Progenitor cell of endocrine pancreas (in vitro differentiated cells): ENCODE measurements at places on chromosomes 2 and 18. TPM values are rescaled to one million over a fixed set of nuclear protein-coding genes. Genes with fewer than 3 reads are reported as not detected.

DNA sequence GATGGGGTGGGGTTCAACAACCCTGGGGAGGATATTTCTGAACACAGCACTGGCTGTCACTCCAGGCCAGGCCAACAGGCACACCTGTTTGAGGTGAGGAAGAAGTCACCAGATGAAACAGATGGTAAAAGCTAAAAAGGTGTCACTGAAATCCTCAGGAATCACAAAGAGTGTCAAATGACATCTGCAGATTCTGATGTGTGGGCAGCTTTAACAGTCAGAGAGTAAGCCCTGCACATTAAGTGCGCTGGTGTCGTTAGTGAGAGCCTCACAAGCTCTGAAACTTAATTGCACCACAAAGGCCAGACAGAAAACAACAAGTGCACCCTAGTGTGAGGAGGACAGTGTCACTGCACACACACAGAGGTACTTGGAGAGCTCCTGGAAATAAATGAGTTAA is 13.6 kb downstream of the FLACC1 start:
- peak overlapping the region; percentile 18 for H3K27ac ChIP-seq
- no peak overlapping the region for H3K4me3 ChIP-seq
- H3K36me3 ChIP-seq: no peaks in the 10 kb centered on the region
- H3K4me1 ChIP-seq: peaks cover 12% of the 10 kb centered on the region
- no peaks in the 10 kb centered on the region for H3K27me3 ChIP-seq

- H3K36me3 ChIP-seq: peaks cover 2% of the 10 kb centered on the region
- H3K27ac ChIP-seq: no peak overlapping the region
- no peaks in the 10 kb centered on the region for H3K27me3 ChIP-seq
- H3K4me1 ChIP-seq: no peaks in the 10 kb centered on the region
- DNase-seq: no peak
- H3K4me3 ChIP-seq: no peak overlapping the region
These were observed 167.3 kb downstream of the SEPTIN10 start for GRCh38 chr2:109446278-109447131.

DNA sequence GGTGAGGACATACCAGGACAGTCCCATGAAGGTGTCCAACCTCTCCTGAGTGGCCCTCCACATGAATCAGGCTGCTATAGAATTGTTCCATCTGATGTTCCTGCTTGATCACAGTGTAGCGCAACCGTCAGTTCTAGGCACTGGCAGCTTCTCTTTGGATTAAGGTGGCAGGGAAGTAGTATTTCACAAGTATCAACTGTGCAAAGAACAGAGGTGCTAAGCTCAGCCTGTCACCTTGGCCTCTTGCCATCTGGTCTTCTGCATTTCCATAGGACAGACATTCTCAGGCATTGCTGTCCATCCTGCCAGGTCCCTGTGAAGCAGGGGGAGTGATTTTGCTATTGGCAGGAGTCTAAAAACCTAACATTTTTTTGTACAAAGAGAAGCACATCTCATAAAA is 182.2 kb upstream of the EPAS1 start:
- no peak overlapping the region for H3K4me3 ChIP-seq
- H3K36me3 ChIP-seq: no peaks in the 10 kb centered on the region
- H3K27me3 ChIP-seq: no peaks in the 10 kb centered on the region
- DNase-seq: no peak

- H3K27ac ChIP-seq: no peak overlapping the region
- peaks cover 29% of the 10 kb centered on the region for H3K36me3 ChIP-seq
- no peak overlapping the region for H3K4me3 ChIP-seq
- peaks cover 6% of the 10 kb centered on the region for H3K4me1 ChIP-seq
These were observed 18.0 kb downstream of the ZNF532 start for GRCh38 chr18:58882686-58883085.

DNA sequence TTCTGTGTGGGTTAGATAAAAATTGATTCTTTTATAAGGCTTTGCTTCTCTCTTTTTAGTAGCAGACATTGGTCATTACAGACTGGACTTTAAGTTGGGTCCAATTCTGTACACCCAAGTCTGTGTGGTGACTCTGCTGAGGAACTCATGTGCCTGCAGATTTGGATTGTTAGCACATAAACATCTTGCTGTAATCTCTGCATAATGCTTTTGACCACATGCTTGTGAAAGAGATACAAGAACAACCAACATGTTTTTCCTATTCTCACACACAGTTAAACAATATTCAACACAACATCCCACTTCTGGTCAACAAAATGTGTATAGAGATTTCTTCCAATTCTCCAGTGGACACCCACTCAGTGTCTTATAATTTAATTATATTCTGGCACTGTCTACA is 270.1 kb downstream of the RDH14 start:
- peaks cover 8% of the 10 kb centered on the region for H3K4me1 ChIP-seq
- H3K27me3 ChIP-seq: no peaks in the 10 kb centered on the region
- no peak overlapping the region for H3K27ac ChIP-seq
- no peak overlapping the region for H3K4me3 ChIP-seq
- no peak for DNase-seq

DNA sequence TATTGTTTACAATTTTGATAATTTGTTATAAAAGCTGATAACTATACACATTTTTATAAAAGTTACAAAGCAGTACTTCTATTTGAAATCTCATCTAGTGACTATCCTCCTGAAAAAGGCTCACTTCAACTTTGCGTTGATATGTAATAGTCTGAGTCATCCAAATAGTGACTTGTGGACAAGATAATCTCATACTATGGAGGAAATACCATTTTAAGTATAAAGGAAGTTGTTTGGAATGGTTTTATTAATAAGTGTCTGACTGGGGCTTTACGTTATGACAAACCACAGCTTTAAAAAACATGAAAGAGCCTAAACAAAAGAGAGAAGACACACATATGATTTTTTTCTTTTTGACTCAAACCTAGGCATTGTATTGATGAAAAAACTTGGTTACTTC is 272.3 kb upstream of the COL3A1 start:
- no peak overlapping the region for H3K27ac ChIP-seq
- no peak for DNase-seq
- no peak overlapping the region for H3K4me3 ChIP-seq

GRCh38 chr18:79744625-79745024 is 53.1 kb upstream of the KCNG2 start:
- H3K27ac ChIP-seq: no peak overlapping the region
- peaks cover under 1% of the 10 kb centered on the region for H3K4me1 ChIP-seq
- H3K36me3 ChIP-seq: peaks cover 27% of the 10 kb centered on the region
- H3K4me3 ChIP-seq: no peak overlapping the region
- no peak for DNase-seq
- H3K27me3 ChIP-seq: no peaks in the 10 kb centered on the region

DNA sequence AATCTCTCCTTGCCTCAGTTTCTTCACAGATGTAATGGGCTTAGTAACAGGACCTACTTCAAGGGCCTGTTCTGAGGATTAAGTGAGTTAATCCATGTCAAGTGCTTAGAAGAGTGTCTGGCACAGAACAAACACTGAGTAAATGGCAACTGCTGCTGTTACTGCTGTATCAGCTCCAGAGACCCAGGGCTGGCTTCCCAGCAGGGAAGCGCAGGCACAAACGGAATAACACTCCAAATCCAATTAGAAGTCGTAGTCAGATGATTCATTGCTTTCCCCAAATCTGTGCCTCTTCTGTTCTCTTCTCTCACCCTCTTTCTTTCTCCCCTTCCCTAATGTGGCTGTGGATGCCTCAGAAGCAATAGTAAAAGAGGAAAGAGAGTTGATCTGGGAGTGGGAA is 101.1 kb upstream of the FZD7 start:
- H3K4me1 ChIP-seq: peaks cover 12% of the 10 kb centered on the region
- peaks cover 15% of the 10 kb centered on the region for H3K27me3 ChIP-seq
- no peak overlapping the region for H3K4me3 ChIP-seq
- H3K27ac ChIP-seq: no peak overlapping the region
- DNase-seq: no peak

DNA sequence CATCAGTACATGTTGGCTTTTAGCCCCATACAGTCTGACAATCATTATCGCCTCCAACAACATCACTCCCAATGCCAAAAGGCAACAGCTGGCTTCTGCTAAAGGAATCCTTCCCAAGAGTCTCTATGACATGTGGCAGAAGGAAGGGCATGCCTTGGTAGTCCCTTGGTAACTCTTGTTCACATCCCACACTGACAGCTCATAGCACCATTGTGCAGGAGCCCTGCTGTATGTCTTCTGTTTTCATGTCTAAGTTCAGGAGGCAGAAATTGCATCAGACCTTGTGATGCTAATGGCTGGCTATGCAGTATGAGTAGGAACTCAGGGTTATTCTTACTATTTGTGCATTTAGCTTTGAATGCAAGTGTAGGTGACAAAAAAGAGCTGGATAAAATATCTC is 392.1 kb downstream of the PTH2R start:
- no peak overlapping the region for H3K4me3 ChIP-seq
- DNase-seq: no peak
- no peaks in the 10 kb centered on the region for H3K4me1 ChIP-seq
- no peak overlapping the region for H3K27ac ChIP-seq
- H3K27me3 ChIP-seq: no peaks in the 10 kb centered on the region
- no peaks in the 10 kb centered on the region for H3K36me3 ChIP-seq

- no peak for DNase-seq
- H3K4me3 ChIP-seq: no peak overlapping the region
- no peak overlapping the region for H3K27ac ChIP-seq
- H3K36me3 ChIP-seq: no peaks in the 10 kb centered on the region
These were observed 985.0 kb downstream of the BCL11A start for GRCh38 chr2:59568461-59568860.

GRCh38 chr2:197207106-197207505 is 103.5 kb downstream of the ANKRD44 start:
- no peak for DNase-seq
- H3K4me1 ChIP-seq: peaks cover 13% of the 10 kb centered on the region
- no peaks in the 10 kb centered on the region for H3K27me3 ChIP-seq
- H3K36me3 ChIP-seq: no peaks in the 10 kb centered on the region
- H3K4me3 ChIP-seq: no peak overlapping the region

DNA sequence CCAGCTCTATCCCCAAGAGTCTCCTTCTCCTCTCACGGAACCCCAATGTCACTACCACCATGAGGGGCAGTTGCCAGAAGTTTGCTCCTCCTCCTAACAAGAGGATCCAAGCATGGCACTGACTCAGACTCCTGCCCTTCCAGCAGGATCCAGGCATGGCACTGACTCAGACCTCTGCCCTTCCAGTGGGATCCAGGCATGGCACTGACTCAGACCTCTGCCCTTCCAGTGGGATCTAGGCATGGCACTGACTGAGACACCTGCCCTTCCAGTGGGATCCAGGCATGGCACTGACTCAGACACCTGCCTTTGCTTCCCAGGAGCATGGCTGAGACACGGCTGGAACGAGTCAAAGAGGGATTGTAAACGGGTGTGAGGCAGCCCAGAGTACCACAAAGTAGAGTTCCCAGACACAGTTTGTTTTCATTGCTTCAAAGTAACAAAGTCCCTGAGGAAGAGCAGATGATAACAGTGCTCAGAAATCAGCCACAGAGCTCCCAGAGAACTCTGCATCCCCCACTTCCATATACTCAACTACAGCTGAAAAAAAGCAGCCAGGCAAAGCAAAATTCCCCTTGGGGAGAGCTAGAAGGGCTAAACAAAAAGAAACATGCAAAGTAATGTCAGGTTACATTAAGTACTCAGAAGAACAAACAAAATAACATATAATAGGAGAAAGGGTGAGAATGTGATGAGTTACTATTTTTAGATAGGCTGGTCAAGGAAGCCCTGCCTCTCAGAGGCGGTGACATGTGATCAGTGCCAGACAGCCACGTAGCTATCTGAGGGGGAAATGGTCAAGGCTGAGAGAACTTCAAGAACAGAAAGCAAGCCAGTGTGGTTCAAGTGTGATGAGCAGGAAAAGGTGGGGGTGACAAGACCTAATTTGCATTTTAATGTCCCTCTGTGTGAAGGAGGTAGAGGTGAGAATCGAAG is 3.0 kb downstream of the BUB1 start:
- no peak for DNase-seq
- peaks cover 12% of the 10 kb centered on the region for H3K4me1 ChIP-seq
- peaks cover 2% of the 10 kb centered on the region for H3K36me3 ChIP-seq
- no peaks in the 10 kb centered on the region for H3K27me3 ChIP-seq

GRCh38 chr2:102313025-102313424 is 1.7 kb downstream of the IL1RL1 start:
- H3K4me3 ChIP-seq: no peak overlapping the region
- H3K4me1 ChIP-seq: peaks cover 6% of the 10 kb centered on the region
- H3K27ac ChIP-seq: no peak overlapping the region
- no peak for DNase-seq
- H3K36me3 ChIP-seq: no peaks in the 10 kb centered on the region
- no peaks in the 10 kb centered on the region for H3K27me3 ChIP-seq

GRCh38 chr2:119548516-119549120 is 4.4 kb downstream of the CFAP221 start:
- H3K4me3 ChIP-seq: no peak overlapping the region
- DNase-seq: no peak
- H3K27me3 ChIP-seq: no peaks in the 10 kb centered on the region
- H3K27ac ChIP-seq: no peak overlapping the region

DNA sequence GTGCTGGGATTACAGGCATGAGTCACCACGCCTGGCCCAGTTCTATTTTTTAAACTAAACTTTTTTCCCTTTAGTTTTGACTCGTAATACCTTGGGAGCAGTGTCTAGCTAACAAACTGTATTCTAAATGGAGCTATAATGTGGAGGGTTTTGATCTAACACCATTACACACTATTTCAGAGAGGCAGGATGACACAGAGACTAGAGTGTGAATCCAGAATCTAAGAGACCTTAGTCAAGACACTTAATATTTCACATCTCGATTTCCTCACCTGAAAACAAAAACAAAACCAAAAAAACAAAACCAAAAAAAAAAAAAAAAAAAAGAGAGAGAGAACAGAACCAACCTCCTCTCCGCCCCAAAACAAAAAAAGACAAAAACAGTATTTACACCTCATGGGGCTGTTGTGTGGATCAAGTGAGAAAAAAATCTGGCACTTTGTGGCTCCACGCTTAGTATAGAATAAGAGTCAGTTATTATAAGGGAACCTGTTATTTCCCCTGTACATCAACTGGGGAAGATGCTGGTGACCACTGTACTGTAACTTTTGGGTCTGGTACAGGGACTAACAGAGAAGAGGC is 31.3 kb downstream of the DARS1 start:
- H3K27me3 ChIP-seq: no peaks in the 10 kb centered on the region
- no peak for DNase-seq
- H3K36me3 ChIP-seq: peaks cover 23% of the 10 kb centered on the region
- no peaks in the 10 kb centered on the region for H3K4me1 ChIP-seq
- no peak overlapping the region for H3K4me3 ChIP-seq

DNA sequence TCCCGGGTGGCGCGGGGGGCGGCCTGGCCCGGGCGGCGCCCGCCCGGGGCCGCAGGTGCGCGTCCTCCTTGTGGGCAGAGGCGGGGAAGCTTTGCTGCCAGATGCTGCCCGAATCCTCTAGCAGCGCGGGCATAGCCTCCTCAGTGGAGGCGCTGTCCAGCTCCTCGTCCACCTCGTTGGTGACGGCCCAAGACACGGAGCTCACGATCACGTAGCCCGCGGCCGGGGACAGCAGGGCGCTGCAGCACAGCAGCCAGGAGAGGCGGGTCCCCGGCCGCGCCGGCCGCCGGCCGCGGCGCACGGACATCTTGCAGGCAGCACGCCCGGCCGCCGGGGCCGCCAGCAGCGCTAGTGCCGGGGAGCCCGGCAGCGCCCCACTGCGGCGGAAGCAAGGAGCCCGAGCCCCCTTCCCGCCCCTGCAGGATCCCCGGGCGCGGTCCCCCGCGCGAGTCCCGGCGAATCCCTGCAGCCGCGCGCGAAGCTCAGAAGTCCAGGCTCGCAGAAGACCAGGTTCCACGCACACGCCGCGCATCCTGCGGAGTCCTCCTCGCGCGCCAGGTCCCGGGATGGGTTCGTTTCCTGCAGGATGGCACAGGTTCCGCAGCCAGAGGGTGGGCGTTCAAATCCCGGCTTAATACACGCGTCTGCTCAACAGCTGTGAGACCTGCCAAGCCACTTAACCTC is at the start of gene CREG2:
CREG2 (minus strand) TSS at position 353 of the 684 bp plus-strand sequence; CDS start at position 307, 46 bp downstream.
- no peaks in the 10 kb centered on the region for H3K4me1 ChIP-seq
- no peaks in the 10 kb centered on the region for H3K36me3 ChIP-seq
- peak; percentile 73 for DNase-seq

MARCO gene
- not detected in 2 replicates for total RNA-seq

ARHGAP15 gene
- total RNA-seq: not detected in 2 replicates

ATP6V1B1 gene
- not detected in 2 replicates for total RNA-seq

MEP1B gene
- total RNA-seq: not detected in 2 replicates

SIX2 gene
- total RNA-seq: 4.0 and 7.0 TPM in 2 replicates

PARD6G gene
- 21.5 and 25.8 TPM in 2 replicates for total RNA-seq
